ENCODE measurements at places on chromosomes 2 and 18. TPM values are rescaled to one million over a fixed set of nuclear protein-coding genes. Genes with fewer than 3 reads are reported as not detected.

TRAPPC8 gene
- 45.4 TPM for total RNA-seq

CTAGE1 gene
- total RNA-seq, result not detected

CPLX4 gene
- not detected for total RNA-seq

L3MBTL4 gene
- total RNA-seq, result 2.1 TPM

NYAP2 gene
- total RNA-seq, result 0.20 TPM

STRADB gene
- 11.0 TPM for total RNA-seq

CFAP65 gene
- not detected for total RNA-seq

ACMSD gene
- not detected for total RNA-seq

PTGR3 gene
- total RNA-seq, result 25.5 TPM

HAAO gene
- not detected for total RNA-seq

UGT1A7 gene
- not detected for total RNA-seq

DSG1 gene
- total RNA-seq, result not detected

MYO3B gene
- not detected for total RNA-seq

GPR45 gene
- total RNA-seq, result not detected

LRRC30 gene
- not detected for total RNA-seq

STPG4 gene
- 0.32 TPM for total RNA-seq

COL3A1 gene
- total RNA-seq, result not detected

PTPRN gene
- not detected for total RNA-seq

APLF gene
- total RNA-seq, result 3.9 TPM

SLC8A1 gene
- total RNA-seq, result not detected

MTERF4 gene
- total RNA-seq, result 105 TPM

FN1 gene
- 0.72 TPM for total RNA-seq

TUBA4A gene
- 245 TPM for total RNA-seq

OR6B2 gene
- total RNA-seq, result not detected

RAX gene
- not detected for total RNA-seq

ACOXL gene
- not detected for total RNA-seq

CRYGD gene
- 0.69 TPM for total RNA-seq

EVX2 gene
- not detected for total RNA-seq

IL37 gene
- total RNA-seq, result not detected

TCF23 gene
- total RNA-seq, result not detected

IGFBP2 gene
- not detected for total RNA-seq

MTHFD2 gene
- 48.1 TPM for total RNA-seq

SERPINB2 gene
- total RNA-seq, result not detected

LYG2 gene
- not detected for total RNA-seq

AOX1 gene
- total RNA-seq, result not detected

EML6 gene
- total RNA-seq, result 0.59 TPM

FOXI3 gene
- total RNA-seq, result not detected

RASGRP3 gene
- 9.1 TPM for total RNA-seq

All from CD4-positive, CD25-positive, alpha-beta regulatory T cell (primary cell).